ENCODE measurements at places on chromosomes 6 and 20.

DNA sequence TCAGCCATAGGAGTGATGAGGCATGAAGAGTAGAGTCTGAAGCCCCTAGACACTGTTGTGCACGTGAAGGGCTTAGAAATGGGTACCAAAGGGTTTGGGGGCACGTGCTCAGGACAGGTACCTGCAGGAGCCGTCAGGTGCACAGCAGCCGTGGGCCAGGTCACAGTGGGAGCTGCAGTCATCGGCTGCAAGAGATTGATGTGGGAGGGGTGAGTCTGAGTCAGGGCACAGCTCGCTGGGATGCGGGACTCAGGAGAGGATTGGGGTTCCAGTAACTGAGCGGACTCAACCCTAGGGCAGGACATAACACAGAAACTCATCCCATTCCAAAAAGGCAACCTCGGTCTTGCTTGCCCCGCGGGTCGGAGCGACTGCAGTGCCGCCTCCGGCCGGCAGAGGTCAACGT is 1.1 kb downstream of the DLK2 start:
- DNase-seq, result no peak

DNA sequence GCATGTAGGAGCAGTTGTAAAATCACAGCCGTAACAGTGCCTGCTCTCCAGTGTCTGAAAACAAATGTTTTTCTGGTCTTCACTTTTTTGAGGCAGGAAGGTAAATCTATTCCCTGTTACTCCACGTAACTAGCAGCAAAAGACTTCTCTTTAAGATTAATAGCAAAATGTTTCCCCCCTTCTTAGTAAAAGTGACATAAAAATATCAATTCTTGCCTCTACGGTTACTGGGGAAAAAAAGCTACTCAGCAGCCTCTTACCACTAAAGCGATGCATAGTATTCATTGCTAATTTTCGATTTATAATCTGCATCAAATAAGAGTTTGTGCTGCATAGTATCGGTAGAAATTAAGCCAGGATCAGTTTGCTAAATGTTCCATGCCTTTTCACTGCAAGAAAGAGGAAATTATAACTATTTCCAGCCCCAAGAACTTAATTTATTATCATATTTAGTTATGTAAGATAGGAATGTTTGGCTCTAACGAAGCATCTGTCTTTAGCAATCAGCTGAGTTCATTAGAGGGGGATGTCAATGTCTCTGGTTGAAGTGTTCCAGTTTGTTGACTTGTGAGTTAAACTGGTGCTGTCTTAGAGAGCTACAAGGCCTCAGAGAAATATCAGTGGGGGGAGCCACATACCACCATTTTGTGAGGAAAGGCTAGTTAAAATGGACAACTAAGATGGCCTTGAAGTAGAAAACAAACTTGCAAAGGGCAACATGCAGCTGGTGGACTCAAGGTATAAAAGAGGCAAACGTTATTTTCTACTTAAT is 617 bp upstream of the TSPYL1 start:
- DNase-seq, result no peak

DNA sequence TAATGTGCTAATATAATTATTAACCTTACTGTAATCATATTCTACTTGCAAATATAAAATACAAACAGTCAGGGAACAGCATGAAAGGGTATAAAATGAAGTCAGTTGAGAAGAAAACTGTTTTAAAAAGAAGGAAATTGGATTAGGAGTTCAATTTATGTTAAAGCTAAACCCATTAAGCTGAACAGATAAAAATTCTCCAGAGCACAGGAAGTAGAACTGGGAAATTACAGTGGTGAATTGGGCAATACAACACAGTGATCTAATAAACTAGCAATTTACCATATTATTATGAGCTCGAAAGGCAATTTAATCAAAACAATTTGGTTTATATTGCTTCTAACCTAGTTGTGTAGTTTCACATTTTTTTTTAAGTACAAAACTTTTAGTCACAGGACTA is 407.4 kb upstream of the RGS17 start:
- DNase-seq, result no peak

GRCh38 chr20:64148581-64148980 is 15.7 kb upstream of the MYT1 start:
- DNase-seq, result no peak

- DNase-seq, result no peak
Measured at GRCh38 chr6:165422192-165422591, 112.8 kb upstream of the C6orf118 start.

DNA sequence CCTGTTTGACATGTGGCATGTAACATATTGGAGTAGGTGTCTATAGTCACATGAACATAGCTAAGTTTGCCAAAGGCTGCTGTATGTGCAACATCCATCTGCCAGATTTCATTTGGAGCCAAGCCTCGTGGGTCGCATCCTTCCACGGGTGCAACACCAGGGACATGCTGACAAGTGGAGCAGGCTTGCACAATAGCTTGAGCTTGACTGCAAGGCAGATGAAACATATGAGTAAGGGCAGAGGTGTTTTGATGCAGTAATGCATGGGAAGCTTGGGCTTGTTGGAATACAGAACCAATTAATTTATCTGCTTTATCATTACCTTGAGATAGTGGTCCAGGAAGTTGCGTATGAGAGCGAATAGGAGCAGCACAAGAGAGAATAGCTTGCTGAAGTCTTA is 74.1 kb upstream of the BTN3A2 start:
- no peak for DNase-seq

DNA sequence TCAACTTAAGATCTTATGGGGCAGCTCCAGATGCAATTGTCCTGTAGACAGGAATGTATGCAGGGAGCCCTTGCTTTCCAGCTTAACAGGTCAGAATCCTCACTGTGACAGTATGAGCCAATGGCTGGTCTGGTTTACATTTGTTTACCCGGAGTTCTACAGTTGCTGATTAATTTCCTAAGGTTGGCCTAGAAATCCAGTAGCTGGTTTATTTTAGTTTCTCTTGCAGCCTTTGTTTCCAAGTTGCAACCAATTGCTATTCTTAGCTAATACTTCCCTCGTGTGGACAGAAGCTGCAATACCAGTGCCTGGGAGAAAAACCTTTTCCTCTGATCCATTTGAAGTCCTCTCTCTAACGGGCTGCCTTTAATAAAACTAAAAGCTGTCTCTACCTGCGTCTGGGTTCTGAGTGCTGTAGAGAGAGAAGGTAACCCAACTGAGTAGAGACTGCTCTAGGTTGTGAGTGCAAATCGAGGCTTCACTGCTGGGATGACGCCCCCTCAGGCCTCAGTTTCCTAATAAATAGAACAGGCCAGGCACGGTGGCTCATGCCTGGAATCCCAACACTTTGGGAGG is 45.9 kb downstream of the ZNF217 start:
- DNase-seq, result peak; percentile 60

- DNase-seq, result no peak
Measured at GRCh38 chr6:96194675-96195074, 178.9 kb downstream of the FUT9 start.

- DNase-seq, result no peak
Measured at GRCh38 chr6:36938536-36938935, 16.0 kb upstream of the PI16 start.

DNA sequence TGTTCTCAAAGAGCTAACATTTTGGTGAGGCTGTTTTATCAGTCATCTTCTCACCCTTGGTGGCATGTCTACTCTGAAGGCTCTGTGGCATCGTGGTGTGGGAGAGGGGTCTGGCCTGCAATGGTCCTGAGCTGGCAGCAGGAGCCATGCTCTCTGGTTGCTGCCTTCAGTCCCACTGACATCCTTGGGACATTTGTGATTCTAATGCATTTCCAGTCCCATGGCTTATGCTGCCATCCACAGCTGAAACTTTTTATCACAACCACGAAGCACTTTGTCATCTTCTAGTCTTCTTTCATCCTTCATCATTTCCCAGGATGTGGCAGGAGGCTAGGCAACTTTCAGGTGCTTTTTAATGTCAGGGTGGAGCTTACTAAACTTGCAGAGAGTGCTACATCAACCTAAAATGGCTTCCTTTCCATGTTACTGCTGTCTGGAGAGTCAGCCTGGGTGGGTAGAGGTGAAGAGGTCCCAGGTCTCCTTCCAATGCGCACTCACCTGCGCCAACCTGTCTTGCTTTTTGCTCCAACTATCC is 77.1 kb downstream of the GPR63 start:
- no peak for DNase-seq
